ENCODE measurements at places on chromosomes 13 and 19.

- DNase-seq, result no peak
These were observed 5.5 kb upstream of the SLC1A6 start for GRCh38 chr19:14985133-14985532.

DNA sequence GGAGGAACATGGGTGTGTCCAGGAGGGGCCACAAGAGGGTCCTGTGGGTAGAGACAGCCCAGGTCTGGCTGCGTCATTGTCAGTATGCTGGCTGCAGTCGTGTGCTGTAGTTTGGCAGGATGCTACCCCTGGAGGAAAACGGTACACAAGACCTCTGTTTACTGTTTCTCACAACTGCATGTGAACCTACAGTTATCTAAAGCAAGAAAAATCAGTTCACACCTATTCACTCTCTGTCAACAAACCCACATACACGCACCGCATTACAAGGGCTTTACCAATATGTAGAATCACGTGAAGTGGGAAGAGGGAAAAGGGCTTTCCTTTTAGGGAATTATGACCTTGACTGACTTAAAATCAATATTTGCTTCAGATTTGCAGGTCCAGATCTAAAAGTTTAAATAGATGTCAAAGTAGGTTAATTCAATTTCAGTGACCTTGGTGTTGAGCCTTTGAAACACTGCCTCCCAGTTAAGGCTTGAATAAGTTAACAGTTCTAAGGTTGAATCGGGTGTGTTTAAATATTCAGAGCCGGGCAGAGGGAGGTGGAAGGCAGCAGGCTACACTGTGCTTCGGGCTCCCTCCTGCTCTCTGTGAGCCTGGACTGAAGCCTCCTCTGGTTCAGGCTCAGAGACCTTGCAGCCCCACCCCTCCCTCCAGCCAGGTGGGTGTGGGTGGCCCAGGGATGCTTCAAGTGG lies 17.2 kb upstream of the MCF2L start:
- no peak for DNase-seq

- DNase-seq, result no peak
These were observed 26.0 kb downstream of the OR10H4 start for GRCh38 chr19:15974856-15975255.

DNA sequence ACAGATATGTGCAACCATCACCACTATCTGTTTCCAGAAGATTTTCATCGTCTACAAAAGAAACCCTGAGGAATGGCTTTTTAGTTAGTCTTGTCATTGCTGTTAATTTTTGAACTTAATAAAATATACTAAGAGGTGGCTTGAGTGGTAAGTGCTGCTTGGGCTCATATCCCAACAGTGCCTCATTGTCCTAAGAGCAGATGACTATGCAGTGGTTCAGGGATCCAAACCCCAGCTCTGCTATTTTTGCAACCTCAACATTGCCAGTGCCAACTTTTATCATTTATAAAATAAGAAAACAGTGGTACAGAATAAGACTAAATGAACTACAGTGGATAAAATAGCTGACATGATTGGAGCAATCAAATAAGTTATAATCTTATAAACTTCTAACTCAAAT lies 123.2 kb upstream of the SLC7A1 start:
- no peak for DNase-seq

- DNase-seq, result no peak
These were observed 233.9 kb downstream of the RGCC start for GRCh38 chr13:41691274-41691673.

GRCh38 chr13:51811920-51812451 lies 8.0 kb upstream of the DHRS12 start:
- DNase-seq, result no peak
